ENCODE measurements at places on chromosomes 11 and 22.

- DNase-seq, result peak; percentile 88
Measured at GRCh38 chr11:95067039-95067840, 521 bp downstream of the SRSF8 start.

DNA sequence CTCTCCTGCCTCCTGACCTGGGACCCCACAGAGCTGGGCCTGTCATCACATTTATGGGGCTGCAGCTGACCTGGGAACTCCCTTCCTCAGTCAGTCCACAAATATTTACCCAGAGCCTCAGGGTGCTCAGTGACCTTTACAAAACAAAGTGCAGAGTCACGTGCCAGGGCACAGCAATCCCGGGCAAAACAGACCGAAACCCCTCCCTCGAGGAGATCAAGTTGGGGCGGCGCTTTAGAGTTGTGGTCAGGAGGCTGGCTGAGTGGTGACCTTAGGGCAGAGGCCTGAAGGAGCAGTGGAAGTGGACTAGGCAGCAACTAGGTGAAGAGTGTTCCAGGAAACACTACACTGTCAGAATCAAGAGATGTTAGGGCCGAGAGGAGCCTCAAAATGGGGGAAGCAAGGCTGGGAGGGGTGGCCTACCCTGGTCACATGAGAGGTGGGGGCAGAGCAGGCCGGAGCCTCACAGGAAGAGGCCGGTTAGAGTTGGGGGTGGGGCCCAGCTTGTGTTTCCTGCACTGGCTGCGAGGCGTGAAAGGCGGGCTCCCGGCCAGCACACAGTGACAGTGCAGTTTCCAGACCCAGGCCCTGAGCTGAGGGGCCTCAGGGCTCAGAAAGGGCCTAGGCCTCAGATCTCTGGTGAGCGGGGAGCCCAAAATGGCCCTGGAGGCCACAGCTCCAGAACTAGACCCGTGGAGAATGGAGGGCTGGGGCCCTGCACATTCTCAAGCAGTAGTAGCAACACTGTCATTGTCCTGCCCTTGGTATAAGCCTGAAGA is 3.7 kb upstream of the NEAT1 start:
- DNase-seq, result peak; percentile 97

GRCh38 chr11:86171627-86172026 is 72.9 kb upstream of the EED start:
- no peak for DNase-seq

- no peak for DNase-seq
Measured at GRCh38 chr11:17408641-17409040, 20.2 kb upstream of the KCNJ11 start.

- DNase-seq, result no peak
Measured at GRCh38 chr11:115304774-115305472, 199.3 kb downstream of the CADM1 start.

DNA sequence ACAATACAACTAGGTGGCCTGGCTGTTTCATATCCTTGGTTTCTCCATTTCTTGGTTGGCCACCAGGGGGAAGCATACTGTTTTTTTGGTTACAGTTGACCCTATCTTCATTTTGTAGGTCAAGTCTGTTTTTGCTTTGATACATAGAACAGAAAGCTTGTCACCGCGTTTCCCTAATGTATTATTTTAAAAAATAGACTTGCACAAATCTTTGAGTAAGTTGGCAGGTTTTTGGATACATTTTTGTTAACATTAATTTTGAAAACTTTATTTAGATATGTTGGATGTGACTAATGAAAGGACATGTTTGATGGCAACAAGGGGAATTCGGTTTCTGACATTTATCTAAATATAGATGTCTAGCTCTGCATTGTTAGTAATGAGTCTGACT is 3.0 kb downstream of the NCR3LG1 start:
- DNase-seq, result peak; percentile 42

- no peak for DNase-seq
Measured at GRCh38 chr11:78901831-78902230, 327.2 kb upstream of the NARS2 start.

DNA sequence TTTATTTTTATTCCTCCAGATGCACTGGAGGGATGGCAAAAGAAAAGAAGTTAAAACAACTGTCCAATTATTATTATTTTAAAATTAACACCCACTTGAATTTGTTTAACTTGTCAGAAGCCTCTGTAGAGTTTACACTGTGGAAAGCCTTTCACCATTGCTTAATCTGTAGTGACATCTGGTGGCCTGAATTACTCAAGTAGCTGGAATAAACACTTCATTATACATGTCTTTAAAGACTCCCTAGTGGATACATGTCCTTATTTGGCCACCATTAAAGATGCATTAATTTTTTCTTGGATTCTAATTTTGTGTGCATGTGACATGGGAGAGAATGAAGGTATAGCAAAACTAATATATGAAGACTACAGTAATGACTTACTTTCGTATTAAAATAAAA is 1496.5 kb downstream of the FAM181B start:
- DNase-seq, result no peak

DNA sequence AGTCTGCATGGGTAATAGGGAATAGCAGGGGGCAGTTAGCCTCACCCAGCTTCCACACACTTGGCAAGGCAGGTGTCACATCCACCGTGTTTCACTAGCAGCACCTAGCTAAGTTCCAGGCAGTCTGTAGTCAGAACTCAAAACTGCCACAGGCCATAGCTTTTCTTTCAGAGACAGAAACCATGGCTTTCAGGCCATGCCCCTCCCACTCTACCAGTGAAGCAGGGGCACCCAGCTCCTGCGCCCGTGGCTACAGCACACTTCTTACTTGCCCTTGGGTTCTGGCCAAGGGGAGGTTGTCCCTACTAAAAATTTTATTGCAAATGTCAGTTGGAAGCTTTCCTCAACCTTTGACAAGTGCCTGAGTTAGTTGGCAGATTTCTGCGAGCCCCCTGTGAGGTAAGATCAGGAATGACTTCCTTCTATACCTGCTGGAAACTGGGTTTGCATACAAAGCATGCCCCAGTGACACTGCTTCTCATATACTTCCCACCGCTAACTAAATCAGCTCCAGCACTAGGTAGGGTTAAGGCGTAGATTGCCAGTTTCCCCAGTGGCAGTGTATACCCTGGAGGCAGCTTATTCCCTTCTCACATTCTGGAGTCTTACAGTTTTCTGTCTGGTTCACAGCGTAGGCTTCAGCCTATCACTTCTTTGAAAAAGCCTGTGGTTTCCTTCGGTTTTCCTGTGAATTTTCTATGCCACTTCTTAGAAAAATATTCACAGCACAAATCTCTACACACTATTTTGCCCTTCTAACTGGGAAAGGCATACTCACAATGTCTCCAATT is 139.0 kb upstream of the LUZP2 start:
- DNase-seq, result no peak

DNA sequence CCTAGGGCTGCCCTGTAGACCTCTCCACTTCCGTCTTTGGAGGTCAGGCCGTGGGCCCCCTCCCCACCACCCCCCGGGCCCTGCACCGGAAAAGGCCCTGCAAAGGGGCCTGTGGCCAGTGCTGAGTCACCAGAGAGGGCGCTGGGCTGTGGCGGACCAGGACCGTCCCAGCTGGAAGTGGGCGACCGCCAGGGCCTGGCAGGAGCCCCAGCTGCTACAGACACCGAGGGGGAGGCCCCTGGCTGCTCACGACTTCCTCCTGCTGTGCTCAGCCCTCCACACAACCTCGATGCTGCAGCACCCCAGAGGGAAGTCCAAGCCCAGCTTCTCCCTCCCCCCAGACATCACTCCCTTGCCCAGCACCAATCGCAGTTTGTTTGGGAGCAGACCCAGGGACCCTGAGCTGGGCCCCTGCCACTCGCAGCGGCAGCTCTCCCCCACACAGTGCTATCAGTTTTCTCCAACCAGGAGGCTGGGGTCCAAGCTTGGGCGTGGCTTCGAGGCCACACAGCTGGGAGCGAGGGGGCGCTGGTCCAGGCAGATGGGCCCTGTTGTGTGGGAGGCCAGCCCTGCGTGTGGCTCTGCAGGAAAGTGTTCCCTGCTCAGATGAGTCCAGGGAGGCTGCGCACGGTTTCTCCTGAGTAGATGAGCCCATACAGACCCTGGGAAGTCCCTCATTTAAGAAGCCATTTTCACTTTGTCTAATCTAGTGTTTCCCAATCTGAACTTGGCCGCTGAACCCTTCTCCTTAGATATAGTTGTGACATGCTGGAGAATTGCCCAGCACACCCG is 5.6 kb upstream of the SH3BP1 start:
- peak; percentile 96 for DNase-seq

DNA sequence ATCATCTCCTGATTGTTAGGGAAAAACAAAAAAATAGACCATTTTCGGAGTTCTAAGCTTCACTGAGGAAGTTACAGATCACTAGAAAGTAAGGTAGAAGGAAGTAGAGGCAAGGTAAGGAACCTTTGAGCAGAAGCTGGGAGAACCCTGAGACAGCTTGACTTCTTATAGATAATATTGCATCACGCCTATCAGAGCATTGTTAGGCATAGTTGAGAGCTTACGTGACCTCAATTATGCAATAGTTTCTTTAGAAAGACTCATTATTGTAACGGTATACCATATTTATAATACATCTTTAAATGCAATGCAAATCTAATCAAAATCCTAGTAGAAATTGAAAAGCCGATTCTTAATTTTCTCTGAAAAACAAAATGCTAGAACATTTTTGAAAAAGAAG is 4.9 kb downstream of the TBRG1 start:
- DNase-seq, result no peak

DNA sequence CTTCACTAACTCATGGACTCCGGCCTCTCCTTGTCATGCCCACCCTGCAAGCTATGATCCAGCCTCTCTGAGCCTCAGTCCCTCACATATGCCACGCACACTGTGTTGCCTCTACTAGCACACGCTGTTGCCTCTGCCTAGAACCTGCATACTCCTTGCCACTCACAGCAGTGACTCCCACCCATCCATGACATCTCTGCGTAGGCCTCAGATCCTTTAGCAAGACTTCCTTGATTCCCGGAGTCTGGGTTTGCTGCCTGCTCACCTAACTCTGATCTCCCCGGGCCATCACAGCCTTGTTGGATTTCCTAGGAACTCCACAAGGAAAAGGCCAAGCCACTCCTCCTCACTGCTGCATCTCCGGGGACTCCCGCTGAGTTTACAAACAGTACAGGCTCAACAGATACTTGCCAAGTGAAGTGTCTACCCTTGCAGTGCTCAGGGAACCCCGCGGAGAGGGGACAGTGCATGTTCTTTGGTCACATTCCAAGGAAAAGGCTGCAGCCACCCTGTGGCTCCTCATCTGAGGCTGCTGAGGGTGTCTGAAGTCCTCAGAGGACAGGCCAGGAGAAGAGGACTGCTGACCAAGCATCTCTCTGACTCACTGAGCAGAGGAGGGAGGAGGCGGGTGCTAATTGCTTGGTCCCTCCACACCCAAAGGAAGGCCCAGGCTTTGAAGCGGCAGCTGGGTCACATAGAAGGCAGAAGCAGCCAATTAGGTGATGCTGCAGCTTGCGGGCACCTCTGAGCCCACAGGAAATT is 42.4 kb upstream of the NAV2 start:
- no peak for DNase-seq

DNA sequence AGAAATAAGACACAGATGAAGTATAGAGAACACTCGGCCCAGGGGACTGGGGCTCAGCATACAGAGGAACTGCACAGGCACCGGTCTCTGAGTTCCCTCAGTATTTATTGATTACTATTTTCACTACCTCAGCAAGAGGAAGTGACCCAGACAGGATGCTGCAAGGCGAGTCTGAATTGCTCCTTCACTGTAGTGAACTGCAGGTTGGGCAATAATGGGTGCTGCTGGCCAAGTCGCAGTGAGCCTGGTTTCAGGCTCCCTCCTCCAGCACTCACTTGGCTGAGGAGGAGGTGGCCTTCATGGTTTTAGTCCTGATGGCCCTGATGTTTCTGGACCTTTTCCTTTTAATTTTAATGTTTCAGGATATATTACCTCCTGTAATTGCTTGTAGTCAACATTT is 10.4 kb downstream of the OR52K2 start:
- DNase-seq, result no peak

DNA sequence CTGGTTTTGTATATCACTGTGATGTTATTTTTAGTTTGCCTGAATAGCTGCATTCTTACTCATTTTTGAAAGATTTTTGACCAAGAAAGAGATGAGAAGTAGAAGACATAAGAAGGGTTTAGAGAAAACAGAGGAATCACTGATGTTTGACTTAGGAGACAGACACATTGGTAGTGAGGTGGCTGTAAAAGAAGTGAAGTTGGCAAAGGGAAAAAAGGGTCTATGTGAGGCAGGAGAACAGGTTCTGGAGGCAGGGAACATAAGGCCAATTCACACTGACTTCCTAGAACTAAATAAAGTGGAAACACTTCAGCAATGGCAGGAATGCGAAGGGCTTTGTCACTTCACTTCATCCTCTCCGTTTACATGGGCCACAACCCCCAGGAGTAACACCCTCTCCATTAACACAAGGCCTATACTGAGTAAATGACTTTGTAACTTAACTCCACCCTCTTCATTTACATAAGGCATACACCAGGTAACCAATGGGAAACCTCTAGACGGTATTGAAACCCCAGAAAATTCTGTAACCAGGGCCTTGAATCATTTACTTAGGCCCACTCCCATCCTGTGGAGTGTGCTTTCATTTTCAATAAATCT is 36.5 kb downstream of the CTSC start:
- DNase-seq, result no peak

DNA sequence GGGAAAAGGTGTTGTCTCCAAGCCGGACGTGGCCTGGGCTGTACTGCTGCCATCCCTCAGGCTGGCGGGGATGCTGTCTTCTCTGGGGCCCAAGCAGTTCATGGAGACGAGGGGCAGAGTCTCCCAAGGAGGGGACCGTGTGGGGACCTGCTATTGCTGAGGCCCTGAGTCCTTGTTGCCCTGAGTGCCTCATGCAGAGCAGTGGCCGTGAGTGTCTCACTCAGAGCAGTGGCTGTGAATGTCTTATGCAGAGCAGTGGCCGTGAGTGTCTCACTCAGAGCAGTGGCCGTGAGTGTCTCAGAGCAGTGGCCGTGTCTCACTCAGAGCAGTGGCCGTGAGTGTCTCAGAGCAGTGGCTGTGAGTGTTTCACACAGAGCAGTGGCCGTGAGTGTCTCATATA is 54.7 kb downstream of the GRAMD4 start:
- no peak for DNase-seq

DNA sequence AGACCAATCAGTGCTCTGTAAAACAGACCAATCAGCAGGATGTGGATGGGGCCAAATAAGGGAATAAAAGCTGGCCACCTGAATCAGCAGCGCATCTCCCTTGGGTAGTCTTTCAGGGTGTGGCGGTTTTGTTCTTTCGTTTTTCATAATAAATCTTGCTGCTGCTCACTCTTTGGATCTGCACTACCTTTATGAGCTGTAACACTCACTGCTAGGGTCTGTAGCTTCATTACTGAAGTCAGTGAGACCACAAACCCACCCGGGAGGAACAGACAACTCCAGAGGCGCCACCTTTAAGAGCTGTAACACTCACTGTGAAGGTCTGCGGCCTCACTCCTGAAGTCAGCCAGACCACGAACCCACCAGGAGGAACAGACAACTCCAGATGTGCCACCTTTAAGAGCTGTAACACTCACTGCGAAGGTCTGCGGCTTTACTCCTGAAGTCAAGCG is 175.5 kb upstream of the PDGFD start:
- no peak for DNase-seq

DNA sequence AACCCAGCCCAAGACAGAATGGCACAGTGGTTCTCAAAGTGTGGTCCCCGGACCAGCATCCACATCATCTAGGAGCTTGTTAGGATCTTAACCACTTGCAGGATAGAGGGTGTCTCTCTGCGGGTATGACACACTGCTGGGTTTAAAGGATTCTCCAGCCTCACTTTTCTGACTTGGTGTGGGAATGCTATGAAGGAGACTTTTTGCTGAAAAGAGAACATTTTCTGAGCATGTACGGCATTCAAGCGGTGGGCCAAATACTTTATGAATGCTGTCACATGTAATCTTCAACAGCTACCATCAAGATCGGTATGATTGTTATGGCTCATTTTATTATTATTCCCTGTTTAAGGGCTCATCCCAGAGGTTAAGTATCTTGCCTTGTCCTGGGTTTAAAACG is 1.8 kb upstream of the CD82 start:
- DNase-seq, result no peak

- DNase-seq, result no peak
Measured at GRCh38 chr11:127631974-127632373, 631.4 kb upstream of the KIRREL3 start.

All from left hindlimb (tissue), 1 donor.